ENCODE measurements at places on chromosomes 7 and 10.

DNA sequence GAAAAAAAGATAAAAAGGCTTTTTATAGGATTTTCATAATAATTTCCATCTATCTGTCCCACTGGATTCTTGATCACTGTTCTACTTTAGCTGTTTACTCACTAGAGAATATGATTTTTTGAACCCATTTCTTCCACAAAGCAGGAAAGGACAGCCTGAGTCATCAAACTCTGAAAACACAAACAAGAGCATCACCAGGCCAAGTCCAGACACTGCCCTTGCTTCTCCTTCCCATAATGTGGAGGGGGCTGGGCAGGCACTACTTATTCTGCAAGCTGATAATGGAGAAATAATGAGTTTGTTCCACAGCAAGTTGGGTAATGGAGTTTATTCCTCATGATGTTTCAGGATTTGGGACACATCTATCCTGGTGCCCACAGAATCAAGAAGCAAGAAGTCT is 13.0 kb upstream of the KCNIP2 start:
- DNase-seq: no peak

DNA sequence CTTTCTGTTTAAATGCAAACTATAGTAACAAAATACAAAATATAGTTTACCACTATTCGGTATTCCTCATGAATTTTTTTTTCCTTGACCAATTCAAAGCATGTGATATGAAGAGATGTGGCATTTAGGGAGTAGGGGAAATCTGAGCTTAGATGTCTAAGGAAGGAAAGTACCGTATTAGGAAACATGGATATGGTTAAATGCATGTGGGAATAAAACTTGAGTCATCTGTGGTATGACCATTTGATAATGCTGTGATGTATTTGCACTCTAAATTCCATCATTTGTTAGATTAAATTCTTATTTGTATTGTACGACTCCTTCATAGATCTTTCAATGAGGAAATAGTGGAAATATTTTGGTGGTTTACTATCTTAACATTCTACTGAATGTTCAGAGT is 19.7 kb downstream of the AHR start:
- DNase-seq: no peak

DNA sequence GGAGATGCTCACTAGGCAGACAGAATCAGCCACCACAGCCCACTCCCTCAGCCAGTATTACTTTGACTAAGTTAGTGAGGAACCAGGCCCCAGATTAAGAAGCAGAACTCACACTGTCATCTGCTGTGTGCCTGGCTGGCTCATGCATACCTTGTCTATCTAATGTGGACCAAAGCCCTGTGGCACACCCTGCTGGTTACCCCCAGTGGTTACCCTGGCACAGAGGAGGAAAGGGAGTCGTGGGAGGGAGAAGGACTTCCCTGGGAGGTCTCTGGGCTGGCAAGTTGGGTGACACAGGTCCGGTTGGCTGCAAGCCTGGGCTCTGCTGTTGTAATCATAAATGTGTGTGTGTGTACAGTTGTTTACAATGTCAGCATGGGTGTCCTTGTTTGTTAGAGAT is 7.5 kb upstream of the SH2D4B start:
- no peak for DNase-seq

DNA sequence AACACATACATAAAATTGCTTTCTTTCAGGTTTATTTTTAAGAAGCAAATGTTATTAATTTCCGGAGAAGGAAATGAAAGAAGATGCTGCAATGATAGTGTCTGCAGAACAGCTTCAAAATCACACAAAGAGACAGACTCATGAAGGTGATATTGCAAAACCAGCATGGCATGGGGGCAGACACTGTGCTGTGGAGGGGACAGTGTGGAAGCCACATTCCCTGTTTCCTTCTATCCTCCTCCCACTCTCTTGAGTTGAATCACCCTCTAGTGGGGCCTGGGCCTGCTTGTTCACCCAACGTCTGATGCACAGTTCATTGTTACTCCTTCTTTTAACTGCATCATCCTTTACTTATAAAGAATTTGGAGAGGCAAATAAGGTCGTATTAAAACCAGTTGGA is 104.0 kb upstream of the INSIG1 start:
- DNase-seq: no peak

DNA sequence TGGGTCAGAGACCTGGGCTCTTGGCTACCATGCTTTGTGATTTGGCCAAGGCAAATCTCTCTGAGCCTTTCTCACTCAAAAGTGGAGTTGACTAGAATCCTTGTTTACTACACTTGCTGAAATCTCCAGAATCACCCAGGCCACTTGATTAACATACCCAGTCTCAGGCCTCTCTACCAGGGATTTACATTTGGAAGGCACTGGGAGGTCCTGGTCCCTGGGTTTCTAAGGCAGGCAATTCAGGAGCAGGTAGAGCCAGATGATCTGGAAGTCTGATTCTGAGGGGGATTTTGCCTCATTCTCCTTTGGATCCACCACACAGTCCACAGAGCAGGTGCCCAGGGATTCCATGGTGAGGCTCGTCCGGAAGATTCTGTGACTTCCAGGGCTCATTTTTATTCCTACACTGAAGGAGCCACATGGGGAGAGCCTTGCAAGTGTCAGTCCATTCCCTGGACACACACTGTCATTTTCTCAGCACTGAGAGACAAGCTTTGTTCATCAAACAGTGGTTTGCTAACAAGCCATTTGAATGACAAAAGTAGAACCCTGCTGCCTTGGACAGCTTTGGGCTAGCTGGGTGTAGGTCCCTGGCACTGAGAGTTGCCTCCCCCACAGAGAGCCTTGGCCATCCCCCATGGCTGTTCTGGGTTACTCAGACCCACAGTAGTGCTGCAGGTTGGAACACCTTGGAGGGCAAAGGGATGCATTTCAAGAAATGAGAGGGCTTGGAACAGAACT is 74.2 kb downstream of the NOC3L start:
- no peak for DNase-seq

DNA sequence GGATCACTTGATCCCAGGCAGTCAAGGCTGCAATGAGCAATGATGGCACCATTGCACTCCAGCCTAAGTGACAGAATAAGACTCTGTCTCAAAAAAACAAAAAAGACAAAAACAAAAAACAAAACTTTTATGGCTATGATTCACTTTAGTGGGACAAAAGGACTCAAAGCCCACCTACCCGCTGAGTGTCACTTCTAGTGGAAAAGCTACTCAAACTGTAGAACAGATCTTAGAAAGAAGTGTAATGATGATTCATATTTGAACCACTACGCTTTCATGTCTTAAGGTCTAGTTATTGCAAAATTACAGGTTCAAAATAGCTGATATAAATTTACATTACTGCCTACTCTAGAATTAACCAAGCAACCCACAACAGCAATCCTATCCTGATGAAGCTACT is 47.1 kb upstream of the OTUD1 start:
- no peak for DNase-seq

DNA sequence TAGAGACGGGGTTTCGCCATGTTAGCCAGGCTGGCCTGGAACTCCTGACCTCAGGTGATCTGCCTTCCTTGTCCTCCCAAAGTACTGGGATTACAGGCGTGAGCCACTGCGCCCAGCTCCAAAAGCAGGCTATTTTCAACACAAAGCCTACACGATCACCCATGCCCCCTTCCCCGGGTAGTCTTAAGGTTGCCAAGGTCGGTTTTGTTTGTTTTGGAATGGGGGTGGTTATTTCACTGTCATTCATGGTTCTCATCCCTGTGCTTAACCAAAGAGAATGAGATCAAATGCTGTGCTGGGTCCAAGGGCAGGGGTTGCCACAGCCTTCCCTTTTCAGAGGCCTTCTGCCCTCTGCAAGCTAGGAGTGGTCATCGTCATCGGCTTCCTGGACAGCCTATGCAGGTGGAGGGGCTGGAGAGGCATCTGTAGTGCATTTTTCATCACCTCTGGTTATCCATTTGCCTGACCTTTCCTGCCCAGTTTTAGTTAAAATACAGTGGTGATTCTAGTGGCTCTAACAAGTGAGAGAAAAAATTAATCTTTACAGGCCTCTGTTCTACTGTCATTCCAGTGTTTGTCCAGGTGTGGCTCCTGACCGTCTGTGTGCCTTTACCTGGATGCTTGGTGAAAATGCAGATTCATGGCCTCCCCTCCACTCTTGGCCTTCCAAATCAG is 11.4 kb downstream of the BLVRA start:
- no peak for DNase-seq

DNA sequence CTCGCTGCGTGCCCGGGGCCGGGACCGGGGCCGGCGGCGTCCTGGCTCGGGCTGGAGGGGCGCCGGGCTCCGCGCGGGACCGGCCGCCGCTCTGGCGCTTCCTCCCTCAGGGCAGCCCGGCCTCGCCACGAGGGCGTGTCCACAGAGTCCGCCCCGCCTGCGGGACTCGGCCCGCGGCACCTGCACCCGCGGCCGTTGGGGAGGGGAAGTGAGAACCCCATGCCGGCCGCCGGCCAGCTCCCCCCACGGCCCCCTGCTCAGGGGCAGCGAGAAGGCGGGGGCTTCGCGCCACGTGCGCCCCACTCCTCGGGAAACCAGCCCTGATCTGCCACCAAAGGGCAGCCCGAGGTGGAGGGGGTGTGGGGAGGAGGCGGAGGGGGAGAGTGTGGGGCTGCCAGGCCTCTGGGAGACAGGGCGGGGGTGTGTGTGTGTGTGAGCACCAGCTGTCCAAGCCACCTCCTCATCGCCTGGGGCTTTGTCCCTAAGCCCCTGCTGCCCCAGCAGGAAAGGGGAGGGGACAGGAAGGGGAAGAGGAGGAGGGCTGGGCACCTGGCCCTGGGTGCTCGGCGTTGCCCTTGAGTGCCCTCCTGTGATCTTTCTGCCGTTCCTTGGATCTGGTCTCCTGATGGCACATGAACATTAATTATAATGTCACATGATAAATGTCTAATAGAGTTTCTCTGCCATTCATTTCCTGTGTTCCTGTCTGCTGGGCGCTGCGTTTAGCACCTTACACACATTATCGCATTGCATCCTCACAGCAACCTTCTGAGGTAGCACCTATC is at the start of gene PIK3AP1:
PIK3AP1 (minus strand) TSS at position 93 of the 785 bp plus-strand sequence. CDS start 120 bp downstream, outside the sequence.
- no peak for DNase-seq

GRCh38 chr10:119270762-119271366 is 63.5 kb downstream of the GRK5 start:
- DNase-seq: no peak

DNA sequence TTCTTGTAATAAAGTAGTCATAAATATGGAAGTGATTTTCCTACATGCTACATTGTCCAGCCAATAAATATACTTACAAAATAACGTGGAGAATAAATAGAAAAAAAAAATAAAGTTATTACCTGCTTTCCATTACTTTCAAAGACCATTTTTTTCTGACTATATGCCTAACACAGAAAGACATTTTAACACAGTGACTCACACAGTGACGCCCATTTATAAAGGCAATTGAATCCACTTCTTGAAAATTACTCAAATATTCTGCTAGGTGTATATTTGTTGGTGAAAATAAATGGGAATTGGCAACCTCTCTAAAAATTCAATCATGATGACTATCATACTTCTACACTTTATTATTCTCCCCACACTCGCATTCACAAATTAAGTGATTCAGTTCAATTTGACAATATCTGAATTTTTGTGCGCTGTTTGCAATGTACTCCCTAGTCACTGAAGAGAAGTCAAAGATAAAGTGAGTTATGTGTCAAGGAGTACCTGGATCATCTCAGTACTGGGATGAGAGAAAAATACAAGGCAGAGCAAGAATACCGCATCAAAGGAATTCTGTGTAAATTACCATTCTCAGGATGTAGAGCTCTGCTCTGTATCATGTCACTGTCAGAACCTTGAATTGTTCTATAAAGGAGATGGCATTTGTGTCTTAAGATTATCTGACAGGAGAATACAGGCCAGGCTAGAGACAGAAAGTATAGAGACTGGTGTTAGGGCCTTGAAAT is 642.7 kb downstream of the IPMK start:
- DNase-seq: no peak

DNA sequence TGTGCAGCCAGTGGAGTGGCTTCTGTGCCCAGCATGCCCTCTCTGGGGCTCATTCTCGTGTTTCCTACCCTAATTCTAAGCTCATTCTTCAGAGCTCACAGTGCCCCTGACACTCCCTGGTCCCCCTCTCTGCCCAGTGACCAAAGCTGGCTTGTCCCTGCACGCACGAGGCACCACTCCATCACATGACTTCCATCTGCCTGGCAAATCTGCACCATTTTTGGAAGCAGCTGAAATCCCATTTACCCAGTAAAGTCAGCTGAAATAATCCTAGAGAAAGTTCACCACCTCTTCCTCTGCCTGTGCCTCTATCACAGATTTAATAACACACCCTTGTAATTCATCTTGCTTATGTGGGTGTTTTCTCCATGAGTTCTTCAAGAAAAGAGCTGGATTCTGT is 616.9 kb downstream of the PTPRN2 start:
- no peak for DNase-seq

DNA sequence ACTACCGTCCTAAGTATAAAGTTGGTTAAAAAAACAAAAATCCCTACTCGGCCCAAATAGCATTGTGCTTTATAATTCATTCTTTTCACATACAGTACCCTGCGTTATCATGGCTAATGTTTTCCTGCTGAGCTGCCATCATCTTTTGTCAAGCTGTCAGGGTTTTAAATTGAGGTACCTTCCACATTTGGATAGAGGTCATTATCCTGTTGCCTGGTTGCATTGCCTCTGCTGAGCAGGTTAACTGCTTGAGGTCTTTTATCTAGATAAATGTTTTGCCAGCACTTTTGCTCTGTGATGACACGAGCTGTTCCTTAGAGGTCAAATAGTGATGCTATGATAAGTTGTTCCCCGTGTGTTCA is 94.4 kb upstream of the FZD1 start:
- no peak for DNase-seq

- DNase-seq: no peak
These were observed 39.2 kb upstream of the SPOCK2 start for GRCh38 chr10:72127571-72127970.

GRCh38 chr7:15567652-15568051 is 5.8 kb upstream of the AGMO start:
- no peak for DNase-seq

GRCh38 chr7:13880789-13881188 is 108.7 kb downstream of the ETV1 start:
- DNase-seq: no peak

GRCh38 chr7:97418312-97418711 is 300.8 kb downstream of the SDHAF3 start:
- no peak for DNase-seq

DNA sequence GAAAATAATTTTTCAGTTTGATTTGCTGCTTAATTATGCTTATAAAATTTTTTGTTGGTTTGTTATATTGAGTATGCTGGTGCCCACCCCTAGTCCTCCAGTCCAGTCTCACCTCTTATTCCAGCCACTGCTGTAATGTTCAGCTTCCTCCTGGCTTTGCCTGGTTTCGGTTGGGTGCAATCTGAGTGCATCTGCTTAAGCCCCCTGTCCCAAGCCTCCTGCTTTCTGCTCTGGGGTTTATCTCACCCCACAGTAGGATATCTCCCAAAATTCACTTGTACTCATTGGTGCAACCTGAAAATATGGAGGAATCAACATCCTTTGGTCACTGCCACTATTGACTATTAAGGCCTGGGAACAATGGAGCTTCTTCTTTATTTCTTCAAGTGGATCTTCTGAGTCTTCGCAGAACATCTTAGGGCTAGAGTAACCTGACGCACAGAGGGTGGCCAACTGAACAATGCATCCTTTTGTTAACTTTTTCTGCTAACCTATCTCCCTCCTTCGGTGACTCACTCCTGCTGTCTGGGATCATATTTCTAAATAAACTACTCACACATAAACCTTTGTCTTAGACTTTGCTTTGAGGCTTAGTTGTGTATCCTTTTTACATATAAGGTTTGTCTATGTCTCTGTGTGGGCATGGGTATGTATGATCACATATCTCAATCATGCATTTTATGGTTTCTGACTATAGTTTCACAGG is 19.1 kb upstream of the SOSTDC1 start:
- DNase-seq: no peak

GRCh38 chr10:131453721-131454634 is 142.5 kb upstream of the TCERG1L start:
- no peak for DNase-seq
